ENCODE measurements at places on chromosomes 2 and 18.

DNA sequence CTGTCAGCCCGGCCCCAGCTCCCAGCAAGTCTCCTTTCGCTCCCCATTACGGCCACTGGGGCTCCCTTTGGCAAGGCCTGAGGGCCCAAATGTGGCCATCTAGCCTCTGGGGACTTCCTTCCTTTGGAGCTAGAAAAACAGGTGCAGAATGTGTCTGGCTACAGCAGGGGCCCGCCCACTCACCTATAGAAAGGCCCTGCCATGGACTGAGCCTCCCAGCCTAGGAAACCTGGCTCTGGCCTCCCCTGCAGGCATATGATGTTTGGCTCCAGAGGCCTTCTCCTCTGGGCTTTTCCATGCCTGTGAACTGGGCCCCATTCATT, 55.3 kb upstream of the ALPP start:
- no peak for DNase-seq

DNA sequence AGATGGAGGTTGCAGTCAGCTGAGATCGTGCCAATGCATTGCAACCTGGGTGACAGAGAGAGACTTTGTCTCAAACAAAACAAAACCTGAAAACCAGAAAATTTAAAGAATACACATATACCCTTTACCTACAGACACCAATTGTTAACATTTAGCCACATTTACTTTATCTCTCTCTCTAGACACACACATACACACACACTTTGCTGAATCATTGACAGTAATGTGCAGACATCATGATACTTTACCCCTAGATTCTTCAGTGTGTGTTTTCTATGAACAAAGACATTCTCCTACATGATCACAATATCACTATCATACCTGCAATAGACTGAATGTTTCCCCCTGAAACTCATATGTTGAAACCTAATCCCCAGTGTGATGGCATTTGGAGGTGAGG, 10.2 kb upstream of the CFLAR start:
- DNase-seq = no peak

DNA sequence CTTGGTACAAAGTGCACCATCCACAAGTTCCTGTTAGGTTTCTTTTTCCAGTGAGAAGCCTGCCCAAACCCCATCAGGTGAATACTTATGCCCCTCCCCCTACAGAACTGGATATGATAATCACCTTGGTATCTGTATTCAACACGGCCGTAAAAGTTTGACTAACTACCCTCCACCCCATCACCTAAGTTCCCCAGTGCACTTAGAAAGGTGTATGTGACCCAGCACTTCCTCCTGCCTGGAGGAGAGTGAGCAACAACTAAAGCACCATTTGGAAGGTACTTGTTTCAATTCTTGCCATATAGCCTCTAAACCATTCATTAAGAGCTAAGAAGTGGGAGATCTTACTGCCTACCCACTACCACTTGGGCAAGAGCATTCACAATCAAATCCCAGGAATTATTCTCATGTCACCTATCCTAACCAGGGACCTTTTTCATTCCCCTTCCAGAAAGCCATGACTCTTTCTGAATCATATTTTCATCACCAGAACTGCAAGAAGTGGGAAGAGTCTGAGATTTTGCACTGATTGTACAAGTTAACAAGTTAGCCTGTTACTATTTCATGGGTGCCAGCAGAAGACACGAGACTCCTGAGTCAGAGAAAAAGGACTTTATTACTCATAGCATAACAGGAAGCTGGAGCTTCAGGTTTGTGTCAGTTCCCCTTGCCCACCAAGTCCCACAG, 53.5 kb upstream of the NDUFV2 start:
- no peak for DNase-seq

GRCh38 chr2:82124629-82125028, 1820.1 kb upstream of the LRRTM1 start:
- DNase-seq = no peak

DNA sequence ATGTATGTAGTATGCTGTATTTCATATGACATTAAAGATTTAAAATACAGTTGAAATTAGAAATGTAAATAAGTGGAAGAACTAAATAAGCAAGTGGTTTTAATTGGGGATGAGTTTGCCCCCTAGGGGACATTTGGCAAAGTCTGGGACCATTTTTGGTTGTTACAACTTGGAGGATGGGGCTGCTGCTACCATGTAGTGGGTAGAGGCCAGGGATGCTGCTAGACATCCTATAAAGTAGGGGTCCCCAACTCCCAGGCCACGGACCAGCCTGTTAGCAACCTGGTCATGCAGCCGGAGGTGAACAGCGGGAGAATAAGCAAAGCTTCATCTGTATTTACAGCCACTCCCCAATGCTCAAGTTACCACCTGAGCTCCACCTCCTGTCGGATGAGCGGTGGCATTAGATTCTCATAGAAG, 27.9 kb upstream of the ASNSD1 start:
- DNase-seq = no peak

DNA sequence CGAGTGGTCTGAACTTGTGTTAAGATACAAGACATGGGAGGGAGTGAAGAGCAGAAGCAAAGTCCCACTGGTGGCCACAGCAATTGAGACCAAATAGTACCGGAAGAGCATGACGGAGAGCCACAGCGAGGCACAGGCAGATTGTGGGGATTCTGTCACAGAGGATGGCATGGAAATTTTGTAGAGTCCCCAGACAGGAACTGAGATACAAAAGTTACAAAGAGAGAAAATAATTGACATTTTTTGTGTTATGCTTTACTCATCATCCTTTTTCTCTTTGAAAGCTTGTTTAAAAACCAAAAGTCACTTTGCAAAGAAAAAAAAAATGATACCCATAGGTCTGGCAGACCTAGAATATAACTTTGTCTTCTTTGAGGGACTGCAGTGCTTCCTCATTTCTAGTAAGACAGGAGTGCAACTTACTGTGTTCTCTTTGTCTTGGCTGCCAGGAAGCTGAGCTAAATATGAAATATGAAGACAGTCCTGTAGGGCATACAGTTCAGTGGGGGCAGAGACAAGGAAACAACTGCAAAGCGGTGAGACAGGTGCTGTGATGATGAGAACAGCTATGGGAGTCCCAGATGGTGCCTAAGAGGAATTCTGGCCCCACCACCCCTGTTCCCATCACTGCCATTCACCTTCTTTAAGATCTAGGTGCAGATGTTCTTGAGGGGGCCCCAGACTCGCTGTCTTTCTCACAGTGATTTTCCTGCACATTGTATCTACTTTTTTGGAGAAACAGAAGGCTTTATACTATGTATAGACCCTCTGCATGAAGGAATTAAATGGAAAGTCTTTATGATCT, 5.2 kb downstream of the ARHGAP25 start:
- DNase-seq = no peak

- DNase-seq = no peak
Observed at GRCh38 chr2:105254531-105255210, 13.1 kb downstream of the GPR45 start.

- DNase-seq = no peak
Observed at GRCh38 chr2:20423847-20424246, 23.0 kb upstream of the RHOB start.

DNA sequence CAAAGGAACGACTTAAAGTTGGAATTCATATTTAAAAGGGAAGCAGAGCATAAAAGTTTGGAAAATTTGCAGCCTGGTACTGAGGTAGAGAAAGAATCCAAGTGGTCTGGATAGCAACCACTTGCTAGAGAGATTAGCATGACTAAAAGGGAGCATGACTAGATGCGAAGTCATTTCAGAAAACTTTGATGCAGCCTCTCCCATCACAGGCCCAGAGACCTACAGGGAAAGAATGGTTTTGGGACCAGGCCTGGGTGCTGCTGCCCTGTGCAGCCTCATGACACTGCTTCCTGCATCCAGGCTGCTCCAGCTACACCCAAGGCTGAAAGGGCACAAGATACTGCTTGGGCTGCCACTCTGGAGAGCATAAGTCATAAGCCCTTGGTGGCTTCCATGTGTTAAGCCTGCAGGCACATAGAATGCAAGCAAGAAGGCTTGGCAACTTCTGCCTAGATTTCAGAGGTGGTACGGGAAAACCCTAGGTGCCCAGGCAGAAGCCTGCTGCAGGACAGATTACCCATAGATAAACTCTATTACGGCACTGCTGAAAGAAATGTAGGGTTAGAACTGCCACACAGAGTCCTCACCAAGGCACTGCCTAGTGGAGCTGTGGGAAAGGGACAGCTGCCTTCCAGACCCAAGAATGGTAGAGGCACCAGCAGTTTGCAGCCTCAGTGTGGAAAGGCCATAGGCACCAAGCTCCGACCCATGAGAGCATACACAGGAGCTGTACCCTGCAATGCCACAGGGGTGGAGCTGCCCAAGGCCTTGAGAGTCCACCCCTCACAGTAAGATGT, 12.6 kb upstream of the CHN1 start:
- DNase-seq = no peak

DNA sequence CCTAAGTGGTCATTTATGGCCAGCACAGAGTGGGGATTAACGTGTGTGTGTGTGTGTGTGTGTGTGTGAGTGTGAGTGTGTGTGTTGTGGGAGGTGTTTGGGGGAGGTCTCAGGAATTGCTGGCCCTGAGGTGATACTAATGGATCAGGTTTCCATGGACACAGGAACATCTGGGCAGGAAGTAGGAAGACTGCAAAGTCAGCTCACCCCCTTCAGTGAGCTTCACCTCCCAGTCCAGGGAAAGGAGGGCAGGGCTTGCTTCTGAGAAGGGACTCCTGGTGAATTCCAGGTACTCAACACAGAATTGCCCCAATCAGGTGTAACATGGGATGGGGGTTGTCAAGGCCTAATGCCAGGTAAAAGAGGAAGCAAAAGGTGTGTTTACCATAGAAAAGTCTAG, 30.3 kb upstream of the IL1R1 start:
- DNase-seq = no peak

- DNase-seq = no peak
Observed at GRCh38 chr18:75052475-75052874, 156.5 kb downstream of the PTGR3 start.

DNA sequence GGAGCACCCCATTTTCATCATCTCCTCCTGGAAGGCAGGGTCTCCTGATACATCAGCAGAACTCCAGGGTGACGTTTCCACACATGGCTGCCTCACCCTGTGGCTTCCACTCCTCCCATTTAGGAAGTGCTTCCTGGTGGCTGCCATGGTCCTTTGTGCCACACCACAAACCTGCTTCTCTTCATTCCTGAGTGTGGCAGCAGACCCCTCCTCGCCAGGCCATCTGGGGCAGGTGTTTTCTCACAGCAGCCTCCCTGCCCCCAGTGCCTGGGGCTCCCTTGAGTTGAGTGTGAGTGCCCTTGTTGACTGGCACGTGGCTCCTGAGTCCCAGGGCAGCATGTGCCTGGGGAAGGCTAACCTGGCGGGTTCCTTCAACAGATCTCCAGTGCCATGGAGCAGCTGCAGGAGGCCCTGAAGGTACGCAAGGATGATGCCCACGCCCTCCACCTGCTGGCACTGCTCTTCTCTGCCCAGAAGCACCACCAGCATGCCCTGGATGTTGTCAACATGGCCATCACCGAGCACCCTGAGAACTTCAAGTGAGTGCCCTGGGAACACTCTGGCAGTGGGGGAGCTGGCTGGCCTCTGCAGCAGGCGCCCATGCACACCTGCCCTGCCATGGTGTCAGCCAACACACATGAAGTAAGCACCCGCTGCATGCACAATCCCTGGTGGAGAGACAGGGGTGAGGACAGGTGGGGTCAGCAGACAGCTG, 113.4 kb upstream of the MCFD2 start:
- no peak for DNase-seq

DNA sequence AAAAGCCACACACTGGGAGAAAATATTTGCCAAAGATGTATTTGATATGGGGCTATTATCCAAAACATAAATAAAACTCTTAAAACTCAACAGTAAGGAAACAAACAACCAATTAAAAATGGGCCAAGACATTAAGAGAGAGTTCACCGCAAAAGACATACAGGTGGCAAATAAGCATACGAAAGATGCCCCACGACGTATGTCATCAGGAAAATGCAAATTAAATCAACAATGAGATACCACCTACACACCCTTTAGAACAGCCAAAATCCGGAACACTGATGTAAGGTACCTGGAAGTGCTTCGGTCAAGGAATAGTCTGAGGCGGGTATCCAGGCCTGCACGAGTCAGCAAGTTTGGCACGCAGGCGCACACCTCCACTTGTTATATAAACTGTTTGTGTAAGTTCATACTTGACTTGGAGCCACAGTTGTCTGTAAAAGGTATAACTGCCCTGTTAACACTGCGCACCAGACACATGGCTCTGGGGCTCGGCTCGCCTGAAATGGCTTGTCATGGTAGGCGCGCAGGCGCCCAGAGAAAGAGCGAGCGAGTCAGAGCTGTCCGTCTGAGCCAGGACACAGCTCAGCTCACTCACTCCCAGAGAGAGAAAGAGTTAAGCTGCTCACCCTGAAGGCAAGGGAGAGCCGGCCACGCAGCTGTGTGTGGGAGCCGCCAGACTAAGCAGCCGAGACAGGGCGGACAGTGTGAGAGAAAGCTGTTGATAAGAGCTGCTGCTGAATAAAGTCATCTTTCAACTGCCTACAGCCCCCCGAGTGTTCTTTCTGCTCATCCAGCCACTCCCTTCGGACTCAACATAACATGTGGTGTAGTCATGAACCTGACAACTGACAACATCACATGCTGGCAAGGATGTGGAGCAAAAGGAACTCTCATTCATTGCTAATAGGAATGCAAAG, 87.3 kb downstream of the HNRNPLL start:
- no peak for DNase-seq

DNA sequence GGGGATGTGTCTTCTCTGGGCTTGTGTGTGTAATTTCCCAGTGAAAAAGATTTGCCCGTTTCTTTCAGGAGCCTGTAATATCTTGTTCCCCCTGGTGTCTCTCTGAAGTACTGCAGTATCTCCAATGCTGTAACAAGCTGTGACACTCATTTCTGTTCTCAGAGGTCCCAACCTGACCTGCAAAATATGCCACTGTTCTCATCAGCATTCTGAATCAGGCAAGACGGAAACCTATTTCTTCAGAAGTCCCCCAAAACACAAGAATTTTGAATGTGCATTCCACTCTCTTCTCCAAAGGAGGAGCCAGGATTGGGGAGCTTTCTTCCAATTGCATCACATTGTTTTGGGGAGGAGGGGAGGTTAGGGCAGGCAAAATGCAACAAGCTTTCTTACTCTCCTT, 77.0 kb upstream of the CNGA3 start:
- no peak for DNase-seq

DNA sequence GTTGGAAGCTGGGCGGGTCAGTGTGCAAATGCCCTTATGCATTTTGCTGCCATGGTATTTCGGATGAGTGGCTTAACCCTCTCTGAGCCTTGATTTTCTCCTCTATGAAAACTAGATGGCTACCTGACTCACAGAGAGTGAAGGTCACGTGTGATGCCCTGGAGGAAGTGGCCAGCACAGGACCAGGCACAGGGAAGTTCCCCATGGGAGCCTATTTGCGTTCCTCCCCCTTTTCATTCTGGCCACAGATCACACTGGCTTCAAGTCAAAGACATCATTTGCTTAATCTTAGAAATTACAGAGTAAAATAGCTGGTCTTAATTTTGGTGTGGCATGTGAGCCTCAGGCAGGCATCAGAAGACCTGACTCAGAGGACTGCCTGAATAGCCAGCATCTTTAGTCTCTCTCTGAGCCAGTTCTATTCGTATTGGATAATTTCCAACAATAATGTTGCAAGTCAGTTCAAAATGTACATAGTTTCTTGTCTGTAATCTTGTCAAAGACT, 57.6 kb upstream of the CD302 start:
- DNase-seq = no peak

GRCh38 chr2:240611601-240612210, 13.6 kb upstream of the GPR35 start:
- DNase-seq = no peak

Measured in SK-N-MC (cell line).